Right cardiac atrium (tissue), 5 donors: ENCODE measurements at places on chromosomes 3 and 15. TPM values are rescaled to one million over a fixed set of nuclear protein-coding genes. Genes with fewer than 3 reads are reported as not detected.

- peak; percentile 86 for DNase-seq
These were observed at the start of gene PPM1M for GRCh38 chr3:52245322-52246263. Gene PPM1M, plus strand, starts transcription at chr3:52245759. Its CDS starts 66 bp downstream, at chr3:52245825.

- DNase-seq: no peak
These were observed 259.7 kb upstream of the TLE3 start for GRCh38 chr15:70357453-70357852.

DNA sequence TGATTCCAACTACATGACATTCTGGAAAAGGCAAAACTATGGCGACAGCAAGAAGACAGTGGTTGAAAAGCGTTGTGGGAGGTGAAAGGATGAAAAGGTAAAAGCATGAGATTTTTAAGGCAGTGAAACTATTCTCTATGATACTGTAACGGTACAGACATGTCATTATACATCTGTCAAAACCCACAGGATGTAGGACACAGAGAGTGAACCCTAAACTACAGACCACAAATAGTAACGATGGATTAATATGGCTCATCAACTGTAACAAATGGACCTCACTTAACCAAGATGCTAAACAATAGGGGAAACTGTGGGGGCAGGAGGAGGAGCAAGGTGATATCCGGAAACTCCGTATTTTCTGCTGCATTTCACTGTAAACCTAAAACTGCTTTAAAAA lies 39.1 kb downstream of the MYO9A start:
- DNase-seq: no peak

DNA sequence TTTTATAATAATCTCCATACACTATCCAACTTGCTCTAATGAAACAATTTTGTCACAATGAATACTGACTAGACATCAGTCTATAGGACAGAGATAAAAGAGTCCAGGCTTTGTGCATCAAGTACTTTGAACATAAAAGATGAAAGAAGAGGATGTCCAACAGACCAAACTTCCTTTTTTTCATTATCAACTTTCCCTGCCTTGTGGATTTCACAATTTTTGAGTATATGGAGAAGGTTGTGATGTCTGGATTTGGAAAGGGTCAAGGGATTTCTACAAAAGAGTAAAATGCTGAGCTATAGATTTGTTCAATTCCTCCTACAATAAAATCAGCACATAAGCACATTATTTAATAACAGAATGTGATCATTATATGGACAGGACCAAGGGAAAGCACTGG lies 25.7 kb downstream of the CD47 start:
- no peak for DNase-seq

- DNase-seq: no peak
These were observed 30.5 kb downstream of the DNAJB8 start for GRCh38 chr3:128436214-128436613.

DNA sequence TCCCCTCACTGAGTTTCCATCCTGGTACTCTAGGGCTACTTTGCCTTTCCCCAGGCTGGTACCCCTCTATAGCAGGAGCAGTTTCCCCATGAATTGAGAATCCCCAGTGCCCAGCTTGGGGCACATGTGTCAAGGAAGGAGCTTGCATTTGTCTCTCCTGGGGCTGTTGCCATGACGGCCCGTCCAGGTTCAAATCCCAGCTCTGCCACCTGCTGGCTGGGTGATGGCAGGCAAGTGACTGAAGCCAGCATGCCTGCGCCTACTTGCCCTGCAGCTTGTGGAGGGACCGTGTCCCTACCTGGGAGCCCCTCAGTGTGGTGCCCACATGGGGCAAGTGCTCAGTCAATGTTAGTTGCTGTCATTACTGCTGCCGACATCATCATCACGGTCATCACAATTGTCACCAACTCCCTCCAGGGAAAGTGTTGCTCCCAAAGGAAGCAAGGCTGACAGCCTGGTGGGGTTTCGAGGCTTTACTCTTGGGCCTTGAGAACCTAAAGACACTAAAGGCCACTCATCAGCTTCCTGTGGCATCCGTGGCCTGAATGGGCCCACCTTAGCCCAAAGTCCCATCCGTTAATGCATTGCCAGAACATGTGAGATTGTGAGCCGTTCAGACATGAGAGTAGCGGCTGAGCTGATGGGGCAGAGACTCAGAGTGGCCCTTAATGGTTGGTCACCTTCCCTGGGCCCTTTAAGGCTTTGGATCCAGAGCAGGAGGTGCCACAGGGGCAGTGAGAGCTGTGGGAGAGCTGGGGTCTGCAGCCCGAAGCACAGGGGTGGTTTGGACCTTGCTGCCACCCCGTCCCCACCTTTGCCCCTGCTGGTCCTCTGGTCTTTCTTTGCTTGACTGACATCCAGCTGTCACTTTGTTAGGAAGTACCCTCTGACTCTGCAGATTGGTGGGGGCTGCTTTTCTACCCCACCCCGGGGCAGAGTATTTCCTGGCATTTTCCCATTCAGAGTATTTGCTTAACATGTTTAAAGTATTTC lies 144.4 kb downstream of the DNAJB8 start:
- DNase-seq: peak; percentile 84

GRCh38 chr3:94423578-94423977 lies 360.7 kb downstream of the NSUN3 start:
- no peak for DNase-seq

GRCh38 chr3:87615506-87615905 lies 339.1 kb upstream of the POU1F1 start:
- DNase-seq: no peak

- DNase-seq: no peak
These were observed 84.9 kb upstream of the UBE2E1 start for GRCh38 chr3:23720885-23721284.

GRCh38 chr3:37171144-37171543 lies 3.2 kb downstream of the LRRFIP2 start:
- DNase-seq: peak; percentile 60

- no peak for DNase-seq
These were observed 825 bp upstream of the RTP3 start for GRCh38 chr3:46496746-46497555.

DNA sequence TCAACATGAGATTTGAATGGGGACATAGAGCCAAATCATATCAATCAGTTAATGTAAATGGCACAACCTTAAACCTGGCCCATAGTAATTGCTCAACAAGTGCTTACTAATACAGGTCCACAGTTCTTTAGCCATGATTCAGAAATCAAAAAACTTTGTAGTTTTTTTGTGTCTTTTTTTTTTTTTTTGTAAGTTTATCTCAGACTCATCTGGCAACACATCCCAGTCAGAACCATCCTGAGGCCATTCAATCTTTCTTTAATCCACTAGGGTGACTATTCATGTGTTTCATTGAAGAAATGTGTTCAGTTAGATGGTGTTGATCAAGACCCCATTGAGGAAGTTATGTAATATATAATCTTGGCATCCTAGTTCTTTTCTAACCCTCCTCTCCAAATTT lies 65.4 kb downstream of the ABI3BP start:
- no peak for DNase-seq

DNA sequence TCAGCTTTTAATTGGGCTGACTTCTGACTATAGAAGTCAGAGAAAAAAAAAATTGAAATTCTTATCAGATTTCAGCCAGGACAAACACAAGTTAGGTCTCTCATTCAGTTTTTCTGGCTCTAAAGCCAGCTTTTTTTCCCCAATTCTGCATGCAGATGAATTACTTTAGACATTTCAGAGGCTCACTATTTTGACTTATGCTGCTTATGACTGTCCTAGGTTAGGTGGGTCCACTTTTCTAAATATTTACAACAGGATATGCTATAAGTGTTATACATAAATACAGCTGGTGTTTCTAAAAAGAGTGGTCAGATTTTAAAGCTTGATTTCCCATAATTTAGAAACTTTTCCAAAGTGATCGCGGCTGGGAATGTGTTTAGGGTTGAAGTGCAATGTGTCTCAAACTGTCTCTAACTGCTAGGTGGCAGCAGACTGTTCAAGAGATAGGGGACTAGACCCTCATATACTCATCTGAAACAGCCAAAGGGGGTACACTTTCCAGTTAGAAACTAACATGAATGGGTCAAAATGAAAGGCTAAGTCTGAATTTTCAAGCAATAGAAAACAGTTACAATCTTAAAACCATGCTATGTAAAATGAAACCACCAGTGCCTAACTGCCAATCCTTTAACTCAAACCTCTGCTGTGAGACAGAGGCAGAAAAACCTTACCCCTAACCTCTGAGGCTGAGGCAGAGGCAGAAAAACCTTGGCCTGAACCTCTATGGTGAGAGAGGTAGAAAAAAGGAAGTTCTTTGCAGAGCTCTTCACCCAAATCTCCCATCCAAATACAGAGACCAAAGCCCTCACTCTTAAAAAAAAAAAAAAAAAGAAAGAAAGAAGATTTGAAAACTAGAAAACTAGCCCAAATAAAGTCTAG lies 596.0 kb downstream of the NTRK3 start:
- no peak for DNase-seq

DNA sequence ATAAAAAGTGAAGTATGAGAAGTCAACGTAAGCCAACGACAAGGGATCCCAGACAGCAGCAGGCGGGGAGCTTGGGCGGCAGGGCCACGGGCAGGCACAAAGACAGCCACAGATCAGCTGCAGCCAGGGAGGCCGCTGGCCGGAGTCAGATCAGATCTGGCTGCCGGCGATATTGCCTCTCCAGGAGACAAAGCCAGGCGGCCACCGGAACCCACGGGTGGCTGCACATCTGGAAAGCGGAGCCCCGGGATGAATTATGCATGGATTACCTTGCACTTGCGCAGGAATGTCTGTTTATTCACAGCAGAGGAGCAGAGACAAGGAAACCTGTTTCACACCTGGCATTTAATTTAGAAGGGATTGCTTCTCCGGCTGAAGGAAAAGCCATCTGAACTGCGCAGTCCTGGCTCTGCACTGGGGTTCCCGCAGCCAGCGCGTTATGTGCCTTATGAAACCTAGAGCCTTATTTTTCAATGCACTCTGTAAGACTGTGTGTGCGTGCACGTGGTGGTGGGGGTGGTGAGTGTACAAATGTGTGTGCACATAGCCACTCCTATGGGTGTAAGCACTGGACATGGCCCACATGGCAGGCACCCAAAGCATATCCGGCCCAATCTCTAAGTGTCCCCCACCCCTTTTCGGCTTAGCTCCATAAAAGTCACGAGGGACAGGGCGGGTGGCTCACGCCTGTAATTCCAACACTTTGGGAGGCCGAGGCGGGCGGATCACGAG lies 427.8 kb upstream of the MCTP2 start:
- DNase-seq: peak; percentile 44

DNA sequence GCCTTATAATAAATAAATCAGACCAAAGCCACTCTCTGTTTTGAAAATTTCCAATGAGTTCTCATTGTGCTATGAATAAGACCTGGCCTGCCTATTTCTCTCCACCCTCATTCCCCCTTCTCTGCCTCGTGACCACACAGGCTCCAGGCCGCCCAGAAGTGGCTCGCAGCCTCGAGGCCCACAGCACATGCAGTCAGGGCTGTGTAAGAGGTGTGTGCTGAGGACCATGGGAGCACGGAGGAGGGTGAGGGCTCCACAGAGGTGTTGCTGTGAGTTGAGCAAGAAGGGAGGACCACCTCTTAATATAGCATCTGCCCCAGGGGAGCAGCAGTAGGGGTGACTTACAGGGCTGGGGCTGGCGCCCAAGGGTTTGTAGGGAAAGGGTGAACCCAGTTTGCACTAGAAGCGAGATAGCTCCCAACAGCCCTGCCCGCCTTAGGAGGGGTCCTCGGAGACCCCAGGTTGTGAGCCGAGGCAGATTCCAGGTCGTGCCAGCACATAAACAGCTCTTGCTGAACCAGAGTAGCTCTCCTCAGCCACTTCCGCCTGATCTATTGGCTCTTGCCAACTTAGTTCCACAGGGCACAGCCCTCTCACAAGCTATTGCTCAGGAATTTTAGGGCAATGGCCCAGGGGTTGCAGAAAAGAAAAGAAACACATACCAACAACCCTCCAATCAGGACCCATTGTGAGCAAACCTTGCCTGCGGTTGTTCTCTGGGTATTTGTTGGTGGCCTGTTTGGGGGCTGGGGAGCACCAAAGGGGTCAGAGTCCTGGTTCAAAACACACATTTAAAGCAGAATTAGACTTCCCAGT lies 117.7 kb downstream of the MYLK start:
- DNase-seq: no peak

GRCh38 chr15:66254089-66254950 lies 770 bp upstream of the MEGF11 start:
- DNase-seq: no peak

DNA sequence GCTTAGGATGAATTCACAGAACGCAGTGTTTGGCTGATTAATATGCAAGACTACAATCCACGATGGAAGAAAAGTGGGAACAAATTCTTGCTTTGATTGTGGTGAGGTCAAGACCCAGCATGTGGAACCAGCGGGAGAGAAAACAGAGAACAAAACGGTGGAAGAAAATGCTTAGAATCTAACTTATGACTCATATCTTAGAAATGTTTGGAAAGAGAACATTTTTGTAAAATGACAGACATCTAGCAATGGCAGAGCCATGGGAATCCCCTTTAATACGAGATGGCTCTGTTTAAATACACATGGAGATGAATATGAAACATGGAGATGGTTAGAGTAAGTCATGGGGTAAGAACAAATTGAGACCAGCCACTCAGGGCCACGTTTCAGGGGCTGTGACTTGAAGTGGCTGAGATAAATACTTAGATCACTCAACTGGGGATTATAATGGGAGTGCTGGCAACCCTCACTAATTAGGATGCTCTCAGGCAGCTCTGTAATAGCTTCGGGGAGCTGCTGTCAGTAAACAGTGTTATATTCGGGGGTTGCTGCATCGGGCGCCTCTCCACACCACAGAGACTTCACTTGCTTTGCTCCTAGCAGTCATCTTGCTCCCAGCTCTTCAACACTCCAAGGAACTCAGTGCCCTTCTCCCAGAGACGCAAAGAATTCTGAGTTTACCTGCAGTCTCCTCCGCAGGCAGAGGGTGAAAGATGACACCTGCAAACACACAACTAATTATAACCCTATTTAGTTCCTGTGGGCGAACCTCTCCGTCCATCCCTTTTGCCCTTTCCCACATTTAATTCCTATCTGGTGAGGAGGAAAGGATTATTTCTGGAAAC lies 68.0 kb upstream of the ONECUT1 start:
- DNase-seq: no peak

- DNase-seq: no peak
These were observed 1352.5 kb downstream of the ZPLD1 start for GRCh38 chr3:103787164-103787871.

DNA sequence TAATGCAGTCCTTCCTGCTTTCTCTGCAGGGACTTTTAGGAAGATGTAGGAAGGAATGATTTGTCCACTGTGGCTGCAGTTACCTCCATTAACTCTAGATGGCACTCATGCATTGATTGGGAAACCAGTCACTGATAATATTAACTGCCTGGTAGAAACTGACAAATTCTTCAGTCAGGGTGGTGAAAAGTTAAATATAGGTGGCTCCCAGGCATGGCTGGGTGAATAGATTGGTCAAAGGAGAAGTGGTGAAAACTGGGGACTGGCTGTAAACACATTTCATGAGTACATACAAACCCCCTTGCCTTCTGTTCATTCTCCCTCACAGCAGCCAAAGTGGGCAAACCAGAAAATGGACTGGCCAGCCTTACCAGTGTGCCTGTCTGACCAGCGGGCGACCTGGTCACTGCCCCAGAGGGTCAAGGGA lies 333.4 kb downstream of the THSD4 start:
- DNase-seq: no peak

IL12A gene
- 1.0 TPM for total RNA-seq

GRK7 gene
- total RNA-seq: not detected

SCAANT1 gene
- total RNA-seq: not detected

PLS1 gene
- total RNA-seq: 1.3 TPM

GRM2 gene
- total RNA-seq: 0.40 TPM

CCR2 gene
- total RNA-seq: 2.5 TPM

MUC13 gene
- not detected for total RNA-seq

HIGD2B gene
- total RNA-seq: not detected

PLA2G4D gene
- total RNA-seq: not detected

MAP3K13 gene
- total RNA-seq: 10.8 TPM

BMF gene
- 8.8 TPM for total RNA-seq

WDR72 gene
- total RNA-seq: 0.23 TPM
